ENCODE measurements at places on chromosomes 4 and X.

DNA sequence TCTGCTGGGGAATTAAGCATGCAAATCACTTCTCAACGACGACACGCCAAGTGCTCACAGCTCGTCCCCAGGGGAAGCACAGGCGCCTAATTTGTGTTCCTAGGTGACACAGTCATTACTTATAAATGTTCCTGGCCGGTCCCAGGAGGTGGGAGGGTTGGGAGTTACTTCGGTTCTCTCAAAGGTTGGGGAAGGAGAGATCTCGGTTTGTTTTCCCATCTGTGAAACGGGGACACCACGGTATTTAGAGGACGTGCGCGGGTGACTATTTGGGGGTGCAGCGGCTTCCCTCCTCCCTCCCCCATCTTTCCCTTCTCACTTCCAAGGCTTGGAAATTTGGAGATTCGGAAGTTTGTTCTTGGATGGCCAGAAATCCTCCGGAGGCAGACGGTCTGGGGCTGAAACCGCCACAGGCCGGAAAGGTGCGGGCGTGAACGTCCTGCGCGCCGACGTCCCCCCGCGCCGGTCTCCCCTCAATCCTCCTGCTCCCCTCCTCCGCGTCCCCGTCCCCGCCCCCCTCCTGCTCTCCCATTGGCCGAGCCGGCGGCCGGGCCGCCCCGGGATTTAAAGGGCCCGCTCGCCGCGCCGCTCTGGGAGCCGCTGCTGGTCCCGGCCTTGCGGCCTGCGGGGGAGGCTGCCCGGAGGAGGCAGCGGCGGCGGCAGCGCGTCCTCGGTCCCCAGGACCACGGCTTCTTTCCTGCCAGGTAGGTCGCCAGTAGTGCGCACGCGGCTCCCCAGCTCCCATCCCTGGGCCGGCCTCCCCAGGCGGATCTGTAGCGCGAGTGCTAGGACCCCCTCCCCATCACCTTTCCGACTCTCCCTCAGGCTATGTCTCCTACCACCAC lies at the start of gene PORCN:
Gene PORCN, plus strand, starts transcription at position 593 of the 845 bp plus-strand sequence. CDS start 829 bp downstream, outside the sequence.
- DNase-seq, result peak; percentile 53

DNA sequence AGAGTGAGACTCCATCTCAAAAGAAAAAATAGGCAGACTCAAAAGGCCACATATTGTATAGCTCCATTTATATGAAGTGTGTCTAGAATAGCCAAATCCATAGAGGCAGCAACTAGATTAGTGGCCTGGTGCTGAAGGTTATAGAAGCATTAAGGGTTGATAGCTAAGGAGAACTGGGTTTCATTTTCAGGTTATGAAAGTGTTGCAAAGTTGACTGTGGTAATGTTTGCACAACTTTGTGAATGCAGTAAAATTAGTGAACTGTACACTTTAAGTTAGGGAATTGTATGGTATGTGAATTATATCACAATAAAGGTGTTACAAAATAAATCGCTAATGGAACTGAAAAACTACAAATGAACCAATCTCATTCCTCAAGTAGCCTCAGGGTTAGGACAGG lies 28.3 kb downstream of the TXLNG start:
- DNase-seq, result no peak

- DNase-seq, result no peak
Measured at GRCh38 chr4:175622887-175623286, 189.2 kb downstream of the GPM6A start.

DNA sequence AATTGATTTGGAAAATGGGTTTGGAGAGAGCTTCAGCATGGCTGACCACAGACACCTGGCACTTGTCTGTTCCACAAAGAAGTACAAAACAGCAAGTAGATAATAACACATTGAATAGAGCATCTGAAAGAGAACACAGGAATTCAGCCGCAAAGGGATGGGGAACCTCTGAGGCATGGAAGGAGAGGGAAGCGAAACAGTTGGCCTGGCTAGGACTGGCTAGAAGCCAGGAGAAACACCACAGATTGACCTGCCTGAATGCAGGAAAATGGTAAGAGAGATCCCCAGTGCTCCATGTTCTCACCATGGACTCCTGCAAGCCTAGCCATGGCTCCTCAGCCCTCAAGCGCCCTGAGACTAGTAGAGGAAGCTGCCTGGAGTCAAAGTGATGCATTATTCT lies 169.7 kb upstream of the SH3RF1 start:
- no peak for DNase-seq

GRCh38 chrX:68829582-68830418 lies 979 bp downstream of the EFNB1 start:
- no peak for DNase-seq

GRCh38 chr4:154778264-154778663 lies 2.8 kb upstream of the RBM46 start:
- no peak for DNase-seq

DNA sequence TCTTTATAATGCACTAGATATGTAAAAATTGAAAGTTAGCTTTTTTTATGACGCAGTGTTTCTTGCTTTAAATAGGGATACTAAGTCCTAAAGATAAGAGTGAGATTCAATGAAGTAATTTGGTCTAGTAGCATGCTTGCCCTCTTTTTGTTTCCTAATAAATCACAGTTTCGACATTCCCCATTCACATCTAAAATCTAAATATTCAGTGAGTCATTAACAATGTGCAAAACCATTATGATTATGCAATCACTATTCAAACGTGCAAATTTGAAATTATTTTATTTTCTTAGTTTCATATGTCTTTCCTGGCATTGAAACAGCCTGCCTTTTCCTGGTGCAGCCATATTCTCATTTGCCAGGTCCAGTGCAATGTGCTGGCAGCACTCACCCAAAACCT lies 1350.5 kb upstream of the PABPC4L start:
- DNase-seq, result no peak

GRCh38 chr4:93659629-93660028 lies 168.9 kb upstream of the ATOH1 start:
- DNase-seq, result no peak

- no peak for DNase-seq
Measured at GRCh38 chr4:146465628-146466027, 56.1 kb downstream of the SLC10A7 start.

DNA sequence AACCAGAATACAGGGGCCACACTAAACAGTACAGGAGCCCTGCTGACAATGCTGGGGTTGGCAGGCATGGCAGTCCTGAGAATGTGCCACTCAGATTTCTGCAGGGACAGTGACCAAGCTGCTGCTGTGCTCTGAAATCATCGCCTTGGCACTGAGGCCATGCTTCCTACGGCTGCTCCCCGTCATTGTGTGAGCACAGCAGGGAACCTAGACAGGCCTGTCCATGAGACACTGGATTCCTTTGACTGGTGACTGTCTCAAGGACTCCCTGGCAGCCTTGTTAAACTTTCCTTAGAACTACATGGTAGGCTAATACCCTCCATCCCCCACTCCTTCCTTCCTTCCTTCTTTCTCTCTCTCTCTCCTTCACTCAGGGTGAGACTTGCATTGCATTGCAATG lies 111.4 kb downstream of the LUZP4 start:
- DNase-seq, result no peak

DNA sequence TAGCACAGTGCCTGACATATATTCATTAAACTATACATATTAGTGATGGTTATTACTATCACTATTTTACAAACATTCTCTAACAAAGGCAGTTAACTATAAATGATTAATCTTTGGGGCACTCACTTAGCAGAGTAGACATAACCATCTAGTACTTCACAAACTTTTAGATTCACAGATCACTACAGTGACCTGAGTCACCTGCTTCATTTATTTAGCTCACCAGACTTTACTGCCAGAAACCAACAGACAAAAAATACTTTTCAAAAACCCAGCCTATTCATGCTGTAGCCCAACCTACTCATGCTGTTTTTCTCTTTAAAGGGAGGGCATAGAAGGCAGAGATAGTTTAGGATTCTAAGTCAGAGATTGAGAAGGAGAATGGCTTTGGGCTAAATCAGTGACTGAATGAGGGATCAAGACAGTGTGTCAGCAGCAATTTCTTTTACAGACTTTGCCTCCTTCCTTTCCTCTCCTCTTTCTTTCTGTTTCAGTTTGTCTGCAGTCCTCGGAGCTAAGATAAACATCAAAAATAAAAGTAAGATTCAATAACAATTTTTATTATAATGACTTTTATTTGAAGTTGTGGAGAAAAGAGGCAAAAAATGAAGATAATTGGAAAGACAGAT lies 34.7 kb upstream of the PDE5A start:
- no peak for DNase-seq

GRCh38 chr4:112145326-112145789 lies at the start of gene FAM241A:
Gene FAM241A, plus strand, starts transcription at chr4:112145454. Its CDS starts 127 bp downstream, at chr4:112145581.
- DNase-seq, result peak; percentile 76

DNA sequence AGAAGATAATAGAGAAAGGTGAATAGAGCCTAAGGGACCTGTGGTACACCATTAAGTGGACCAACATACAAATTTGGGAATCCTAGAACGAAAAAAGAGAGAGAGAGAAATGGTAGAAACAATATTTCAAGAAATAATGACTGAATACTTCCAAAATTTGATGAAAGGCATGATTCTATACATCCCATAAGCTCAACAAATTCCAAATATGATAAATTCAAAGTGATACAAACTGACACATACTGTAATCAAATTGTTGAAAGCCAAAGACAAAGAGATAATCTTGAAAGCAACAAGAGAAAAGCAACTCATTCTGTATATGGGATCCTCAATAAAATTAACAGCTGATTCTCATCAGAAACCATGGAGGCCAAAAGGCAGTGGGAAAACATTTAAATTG lies 20.6 kb upstream of the ZC4H2 start:
- no peak for DNase-seq

GRCh38 chrX:17679820-17680219 lies 57.5 kb upstream of the SCML1 start:
- DNase-seq, result no peak

DNA sequence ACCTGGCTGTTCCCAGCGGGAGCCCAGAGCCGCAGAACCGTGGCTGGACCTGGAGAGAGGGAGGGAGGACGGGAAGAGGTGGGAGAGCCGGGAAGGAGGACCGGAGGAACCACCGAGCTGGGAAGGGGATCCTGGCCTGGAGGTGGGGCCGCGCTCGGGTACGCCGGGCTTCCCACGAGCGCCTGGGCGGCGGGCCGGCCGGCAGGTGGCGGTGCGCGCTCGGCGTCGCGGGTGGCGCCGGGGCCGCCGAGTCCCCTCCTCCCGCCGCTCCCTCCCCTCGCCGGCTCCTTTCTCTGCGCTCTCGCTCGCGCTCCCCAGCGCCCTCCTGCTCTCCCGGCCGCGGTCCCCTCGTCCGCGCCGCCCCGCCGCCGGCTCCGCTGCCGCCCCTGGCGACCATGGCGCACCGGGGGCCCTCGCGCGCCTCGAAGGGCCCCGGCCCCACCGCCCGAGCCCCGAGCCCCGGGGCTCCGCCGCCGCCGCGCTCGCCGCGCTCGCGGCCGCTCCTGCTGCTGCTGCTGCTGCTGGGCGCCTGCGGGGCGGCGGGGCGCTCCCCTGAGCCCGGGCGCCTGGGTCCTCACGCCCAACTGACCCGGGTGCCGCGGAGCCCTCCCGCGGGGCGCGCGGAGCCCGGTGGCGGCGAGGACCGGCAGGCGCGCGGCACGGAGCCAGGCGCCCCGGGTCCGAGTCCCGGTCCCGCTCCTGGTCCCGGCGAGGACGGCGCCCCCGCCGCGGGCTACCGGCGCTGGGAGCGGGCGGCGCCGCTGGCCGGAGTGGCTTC lies at the start of gene SORCS2:
Gene SORCS2, plus strand, starts transcription at position 287 of the 778 bp plus-strand sequence.
- DNase-seq, result no peak

GRCh38 chr4:14920759-14921320 lies 81.4 kb upstream of the CPEB2 start:
- no peak for DNase-seq

GRCh38 chr4:119615068-119615719 lies 13.4 kb downstream of the PDE5A start:
- no peak for DNase-seq

GRCh38 chrX:95346856-95347255 lies 1337.8 kb upstream of the DIAPH2 start:
- DNase-seq, result no peak

GRCh38 chrX:106899841-106900240 lies 3.3 kb downstream of the RIPPLY1 start:
- DNase-seq, result no peak

DNA sequence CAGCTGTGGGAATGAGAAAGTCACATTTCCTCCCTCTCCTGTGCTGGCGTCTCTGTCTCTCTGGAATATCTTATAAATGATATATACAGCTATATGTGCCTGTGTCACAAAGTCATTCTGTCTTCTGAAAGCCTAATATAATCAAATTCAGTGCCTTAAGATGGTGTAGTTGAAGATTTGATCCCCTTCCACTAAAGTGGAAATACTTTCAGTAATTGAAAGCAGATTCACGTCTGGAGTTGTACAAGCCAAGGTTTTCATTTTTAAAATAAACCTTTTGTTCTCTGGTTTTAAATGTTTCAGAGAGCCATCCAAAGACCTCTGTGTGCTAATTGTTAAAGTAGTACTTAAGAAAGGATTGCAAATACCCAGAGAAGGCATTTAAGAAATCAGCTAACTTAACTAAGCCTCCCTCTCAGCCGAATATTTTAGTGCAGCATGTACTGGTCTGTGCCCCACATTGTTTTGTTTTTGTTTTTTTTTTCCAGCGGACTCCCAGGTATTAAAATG lies 206.8 kb downstream of the TENM3 start:
- DNase-seq, result no peak

DNA sequence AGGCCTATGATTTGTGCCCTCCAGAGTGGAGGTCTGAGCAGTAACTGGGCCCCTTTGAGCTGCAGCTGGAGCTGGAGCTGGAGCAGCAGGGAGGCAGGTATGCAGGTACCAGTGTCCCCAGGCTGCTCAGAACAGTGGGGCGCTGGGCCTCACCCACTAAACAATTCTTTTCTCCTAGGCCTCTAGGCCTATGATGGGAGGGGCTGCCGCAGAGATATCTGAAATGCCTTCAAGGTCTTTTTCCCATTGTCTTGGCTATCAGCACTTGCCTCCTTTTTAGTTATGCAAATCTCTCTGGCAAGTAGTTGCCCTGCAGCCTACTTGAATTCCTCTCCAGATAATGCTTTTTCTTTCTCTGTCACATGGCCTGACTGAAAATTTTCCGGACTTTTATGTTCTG lies 79.7 kb upstream of the OTUD4 start:
- DNase-seq, result no peak

All from CD14-positive monocyte (primary cell).